ENCODE measurements at places on chromosomes 16 and 17.

- DNase-seq: no peak
These were observed 25.3 kb upstream of the BRD7 start for GRCh38 chr16:50393858-50394802.

- DNase-seq: no peak
These were observed 51.0 kb upstream of the WSB1 start for GRCh38 chr17:27242951-27243350.

DNA sequence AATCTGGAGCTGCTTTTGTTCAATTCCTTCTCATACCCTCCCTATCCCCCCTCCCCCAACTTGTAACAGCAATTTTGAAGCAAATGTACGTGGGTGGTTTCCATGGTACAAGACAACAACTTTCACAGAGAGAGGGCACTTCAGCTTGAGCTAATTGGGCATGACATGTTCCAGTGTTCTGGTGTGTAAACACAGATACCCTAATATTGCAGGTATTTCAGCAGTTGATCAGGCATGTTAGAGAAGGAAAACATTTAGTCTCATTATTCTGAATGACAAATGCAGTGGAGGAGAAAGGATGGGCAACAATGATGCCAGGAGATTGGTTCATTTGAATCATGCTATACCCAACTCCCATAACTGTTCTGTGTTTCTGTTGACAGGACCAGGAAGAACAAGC, 137.5 kb downstream of the TRIM37 start:
- DNase-seq: no peak

DNA sequence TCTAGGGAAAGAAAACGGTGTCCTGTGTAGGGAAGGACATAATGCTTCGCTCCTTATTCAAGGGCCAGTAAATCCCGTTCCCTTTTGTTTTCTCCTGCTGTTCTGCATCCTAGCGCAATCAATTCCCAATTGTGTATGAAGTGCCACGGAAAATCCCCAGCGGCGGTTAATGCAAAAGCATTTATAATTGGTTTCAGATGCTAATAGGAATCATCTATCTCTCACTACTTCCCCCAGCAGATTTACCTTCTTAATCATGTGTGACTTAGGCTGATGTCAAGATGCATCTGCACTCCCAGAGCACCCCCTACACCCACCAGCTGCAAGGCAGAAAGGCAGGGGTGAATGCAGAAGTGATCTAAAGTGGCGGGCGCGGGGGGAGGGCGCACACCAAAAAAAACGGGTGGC, 32.7 kb upstream of the SSTR2 start:
- DNase-seq: no peak

DNA sequence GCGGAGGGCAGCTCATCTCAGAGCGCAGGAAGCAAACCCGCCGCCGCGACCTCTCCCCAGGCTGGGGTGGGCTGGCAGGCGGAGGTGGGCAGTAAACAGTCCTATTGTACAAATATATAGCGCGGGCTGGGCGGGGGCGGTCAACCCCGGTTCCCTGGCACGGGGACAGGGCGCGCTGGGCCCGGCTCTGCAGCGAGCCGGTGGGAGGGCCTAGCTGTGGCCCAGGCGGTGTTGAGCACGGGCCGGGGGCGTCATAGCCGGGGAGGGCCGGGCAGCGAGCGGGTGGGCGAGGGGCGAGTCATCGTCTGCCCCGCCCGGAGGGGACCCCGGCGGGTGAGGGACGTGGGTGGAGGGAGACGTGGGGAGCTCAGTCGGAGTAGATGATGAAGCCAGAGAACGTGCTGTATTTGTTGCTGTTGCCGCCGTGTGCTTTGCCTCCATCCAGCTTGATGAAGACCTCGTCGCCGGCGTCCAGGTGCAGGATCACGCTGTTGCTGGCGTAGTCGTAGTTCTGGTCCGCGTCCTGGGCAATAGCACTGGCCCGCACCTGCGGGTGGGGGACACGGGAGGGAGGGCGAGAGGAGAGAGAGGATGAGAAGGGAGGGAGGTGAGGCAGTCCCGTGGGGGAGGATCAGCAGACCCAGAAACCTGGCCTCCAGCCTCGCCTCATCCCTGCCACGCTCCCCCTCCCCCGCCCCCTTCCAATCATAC, 8.1 kb downstream of the C1QL1 start:
- DNase-seq: no peak

DNA sequence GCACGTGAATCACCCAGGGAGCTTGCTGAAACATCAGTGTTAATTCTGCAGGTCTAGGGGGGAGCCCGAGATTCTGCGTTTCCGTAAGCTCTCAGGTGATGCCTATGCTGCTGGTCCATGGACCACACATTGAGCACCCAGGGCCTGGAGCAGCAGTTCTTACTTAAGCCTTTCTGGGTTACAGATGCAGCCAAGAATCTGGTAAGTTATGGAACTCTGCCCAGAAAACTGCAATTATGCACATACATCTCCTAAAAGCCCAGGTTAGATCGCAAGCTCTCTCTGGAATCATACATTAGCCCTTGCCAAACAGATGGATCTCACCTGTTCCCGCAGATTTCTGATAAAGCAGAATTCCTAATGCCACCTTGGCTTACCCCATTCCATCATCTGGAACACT, 265.9 kb upstream of the SALL1 start:
- no peak for DNase-seq

DNA sequence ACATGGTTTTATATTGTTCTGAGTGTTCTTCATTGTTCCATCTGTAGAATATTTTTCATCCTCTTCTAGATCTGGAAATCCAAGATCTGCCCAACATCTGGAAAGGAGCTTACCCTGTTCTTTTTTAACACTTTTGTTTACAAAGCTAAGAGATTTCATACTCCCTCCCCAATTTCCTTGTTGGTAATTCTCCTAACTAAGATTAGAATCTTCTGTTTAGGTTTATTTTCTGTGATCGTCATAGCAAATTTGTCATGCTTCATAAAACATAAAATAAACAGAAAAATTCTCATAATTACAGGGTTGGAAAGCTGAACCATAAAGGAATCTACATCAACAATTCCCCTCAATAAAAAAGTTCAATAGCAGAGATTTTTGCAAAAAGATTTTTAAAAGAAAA, 580.3 kb upstream of the CA10 start:
- no peak for DNase-seq

GRCh38 chr17:5711344-5711743, 127.0 kb upstream of the NLRP1 start:
- DNase-seq: no peak

GRCh38 chr16:69410219-69410990, 14.0 kb upstream of the CYB5B start:
- DNase-seq: no peak

- DNase-seq: no peak
These were observed 15.6 kb upstream of the AURKB start for GRCh38 chr17:8225813-8226535.

DNA sequence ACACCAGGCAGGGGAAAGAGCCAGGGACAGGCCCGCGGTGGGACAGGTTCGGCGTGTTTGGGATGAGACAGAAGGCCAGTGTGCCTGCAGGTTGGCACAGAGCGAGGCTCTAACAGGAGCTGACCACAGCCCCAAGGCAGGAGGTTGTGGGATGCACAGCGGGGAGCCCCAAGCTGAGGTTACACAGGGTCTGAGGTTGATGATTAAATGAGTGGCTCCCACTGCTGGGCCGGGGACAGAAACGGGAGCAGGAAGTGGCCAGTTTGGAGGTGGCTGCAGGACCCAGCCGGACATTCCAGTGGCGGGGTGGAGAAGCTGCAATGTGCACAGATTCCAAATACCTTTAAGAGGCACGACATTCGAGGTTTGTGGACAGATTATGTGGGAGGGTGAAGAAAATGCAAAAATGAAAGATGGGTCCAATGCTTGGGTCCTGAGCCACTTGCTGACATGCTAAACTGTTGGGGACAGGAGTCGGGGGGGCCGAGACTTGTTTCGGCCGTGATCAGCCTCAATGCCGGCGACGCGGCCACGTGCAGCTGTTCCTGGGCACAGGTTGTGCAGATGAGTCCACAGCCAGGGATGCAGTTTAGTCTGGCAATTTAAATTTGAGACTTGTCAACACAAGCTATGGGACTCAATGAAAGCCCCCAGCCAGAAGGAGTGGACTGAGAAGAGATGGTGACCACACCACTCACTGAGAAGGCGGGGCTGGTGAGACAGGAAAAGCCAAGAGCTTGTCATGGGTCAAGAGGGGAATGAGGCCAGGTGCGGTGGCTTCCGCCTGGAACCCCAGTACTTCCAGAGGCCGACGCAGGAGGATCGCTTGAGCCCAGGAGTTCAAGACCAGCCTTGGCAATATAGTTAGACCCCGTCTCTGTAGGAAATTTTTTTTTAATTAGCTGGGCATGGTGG, 8.7 kb downstream of the ENPP7 start:
- DNase-seq: no peak

DNA sequence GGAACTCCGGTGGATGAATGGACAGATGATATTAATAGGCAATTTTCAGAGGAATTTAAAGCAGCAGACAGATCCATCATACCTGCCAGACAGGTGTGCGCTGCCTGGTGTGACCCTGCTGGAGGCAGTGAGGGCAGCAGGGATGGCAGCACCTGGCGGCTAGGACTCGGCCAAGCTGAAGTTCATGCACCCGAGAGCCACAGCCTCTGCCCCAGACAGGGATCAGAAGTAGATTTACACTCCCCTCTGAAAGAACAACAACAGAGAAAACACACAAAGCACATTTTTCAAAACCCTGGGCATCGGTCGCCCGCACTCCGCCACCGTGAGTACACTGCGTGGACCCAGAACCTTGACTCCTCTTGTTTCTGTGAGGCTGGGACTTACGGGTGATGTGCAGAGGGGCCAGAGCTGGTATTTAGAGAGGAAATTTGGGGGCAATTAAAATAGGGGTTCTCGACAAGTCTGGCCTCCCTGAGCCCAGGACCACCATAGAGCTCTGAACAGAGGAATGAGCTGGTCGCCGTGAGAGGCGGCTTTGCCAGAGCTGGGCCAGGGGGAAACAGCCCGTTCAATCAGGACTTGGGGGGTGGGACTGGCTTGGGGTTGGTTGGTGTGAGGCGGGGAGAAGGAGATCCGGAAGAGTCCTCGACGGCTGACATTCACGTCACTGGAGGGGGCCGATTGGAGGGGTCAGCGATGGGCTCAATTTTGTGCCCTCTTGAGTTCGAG, 101.0 kb downstream of the METRNL start:
- DNase-seq: no peak

DNA sequence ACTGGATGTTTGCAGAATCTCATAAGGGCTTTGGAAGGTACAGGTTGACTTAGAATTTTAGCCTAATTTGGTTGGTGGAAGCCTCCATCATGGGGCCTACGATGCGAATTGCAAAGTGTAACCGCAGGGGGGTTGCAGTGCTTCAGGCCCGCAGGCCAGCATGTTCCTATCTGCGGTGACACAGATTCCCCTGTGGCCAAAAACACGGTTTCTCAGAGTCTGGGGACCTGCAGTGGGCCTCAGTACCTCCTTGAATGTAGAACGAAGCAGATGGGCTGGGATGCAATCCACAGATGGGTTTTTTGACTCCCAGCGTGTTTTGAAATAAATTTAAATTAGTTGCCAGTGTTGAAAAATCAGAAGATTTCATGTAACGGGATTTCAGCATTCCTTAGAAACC, 34.7 kb downstream of the KIAA0513 start:
- DNase-seq: no peak

GRCh38 chr17:4569591-4569990, 9.2 kb upstream of the GGT6 start:
- no peak for DNase-seq

GRCh38 chr16:85928401-85928820, 29.4 kb downstream of the IRF8 start:
- DNase-seq: no peak

- no peak for DNase-seq
These were observed 7.8 kb upstream of the CAMKK1 start for GRCh38 chr17:3900646-3901045.

GRCh38 chr17:46820592-46821450, 2.3 kb upstream of the WNT3 start:
- DNase-seq: no peak

DNA sequence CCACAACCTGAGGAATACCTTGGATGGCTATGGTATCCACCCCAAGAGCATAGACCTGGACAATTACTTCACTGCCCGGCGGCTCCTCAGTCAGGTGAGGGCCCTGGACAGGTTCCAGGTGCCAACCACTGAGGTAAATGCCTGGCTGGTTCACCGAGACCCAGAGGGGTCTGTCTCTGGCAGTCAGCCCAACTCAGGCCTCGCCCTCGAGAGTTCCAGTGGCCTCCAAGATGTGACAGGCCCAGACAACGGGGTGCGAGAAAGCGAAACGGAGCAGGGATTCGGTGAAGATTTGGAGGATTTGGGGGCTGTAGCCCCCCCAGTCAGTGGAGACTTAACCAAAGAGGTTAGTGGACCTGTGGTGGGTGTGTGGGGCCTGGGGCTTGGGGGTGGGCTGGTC, 3.1 kb downstream of the NFE2L1 start:
- no peak for DNase-seq

DNA sequence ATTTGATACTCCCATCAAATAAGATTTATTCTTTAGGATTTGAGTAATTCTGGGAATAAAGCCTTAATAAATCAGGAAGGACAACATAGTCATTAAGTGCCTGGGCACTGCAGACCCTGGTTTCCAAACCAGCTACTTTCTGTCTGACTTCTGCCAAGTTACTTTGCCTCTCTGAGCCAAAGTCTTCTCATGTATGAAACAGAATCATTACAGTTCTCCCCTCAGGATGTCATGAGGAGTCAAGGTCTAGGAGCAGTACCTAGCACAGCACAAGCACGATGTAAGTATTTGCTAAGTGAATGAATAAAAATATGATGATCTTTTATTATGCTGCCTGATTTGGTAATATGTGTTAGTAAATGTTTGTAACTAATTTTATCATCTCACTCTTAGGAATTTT, 30.4 kb upstream of the HEATR6 start:
- DNase-seq: no peak

DNA sequence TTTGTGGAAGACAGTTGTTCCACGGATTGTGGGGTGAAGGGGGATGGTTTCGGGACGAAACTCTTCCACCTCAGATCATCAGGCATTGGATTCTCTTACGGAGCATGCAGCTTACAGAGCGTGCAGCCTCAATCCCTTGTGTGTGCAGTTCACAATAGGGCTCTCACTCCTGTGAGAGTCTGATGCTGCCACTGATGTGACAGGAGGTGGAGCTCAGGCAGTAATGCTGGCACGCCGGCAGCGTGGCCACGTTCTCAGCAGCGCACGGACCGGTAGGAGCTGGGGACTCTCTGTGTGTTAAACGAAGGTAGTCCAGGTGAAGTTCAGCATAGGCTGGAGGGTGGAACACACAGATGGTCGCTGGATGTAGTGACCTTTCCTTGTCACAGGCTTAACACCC, 37.8 kb downstream of the SEC14L1 start:
- DNase-seq: no peak

DNA sequence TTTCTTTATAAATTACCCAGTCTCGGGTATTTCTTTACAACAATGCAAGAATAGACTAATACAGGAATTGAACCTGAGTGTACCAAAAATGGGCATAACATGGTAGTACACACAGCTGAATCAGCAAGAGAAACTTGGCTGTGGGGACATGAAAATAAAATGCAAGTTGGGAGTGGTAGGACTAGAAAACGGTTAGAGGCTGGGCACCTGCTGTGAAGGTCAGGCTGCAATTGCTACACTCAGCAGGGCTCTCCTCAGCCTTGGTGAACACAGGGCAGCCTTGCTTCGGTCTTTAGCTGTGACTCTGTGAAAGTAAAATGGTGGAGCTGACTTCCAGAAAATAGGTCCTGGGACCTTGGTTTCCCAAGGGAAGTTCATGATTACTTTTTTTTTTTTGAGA, 45.6 kb downstream of the CNGB1 start:
- no peak for DNase-seq

GRCh38 chr16:72785886-72786285, 262.0 kb downstream of the ZFHX3 start:
- no peak for DNase-seq

Measured in esophagus squamous epithelium (tissue), 5 donors.